NT2/D1 (cell line): ENCODE measurements at places on chromosomes 1 and 21.

GRCh38 chr1:55051621-55052020, 12.3 kb downstream of the PCSK9 start:
- no peak for DNase-seq

GRCh38 chr1:118827636-118828035, 160.5 kb downstream of the TBX15 start:
- no peak for DNase-seq

DNA sequence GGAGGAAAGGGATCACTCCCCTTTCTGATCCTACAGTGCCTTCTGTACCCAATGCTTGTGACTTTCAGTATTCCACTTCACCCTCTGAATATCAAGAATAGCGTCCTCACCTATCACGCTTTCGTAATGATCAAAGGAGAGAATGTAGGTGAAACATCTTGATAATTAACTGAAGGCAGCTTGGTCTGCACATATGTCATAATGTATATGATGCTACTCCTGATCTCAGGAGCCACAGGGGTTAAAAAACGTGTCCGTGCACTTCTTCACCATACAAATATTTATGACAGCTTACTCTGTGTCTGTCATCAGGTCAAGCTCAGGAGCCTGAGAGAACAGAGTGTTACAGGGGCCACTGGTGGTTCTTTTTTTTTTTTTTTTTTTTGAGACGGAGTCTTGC, 1.2 kb upstream of the PIK3C2B start:
- no peak for DNase-seq

DNA sequence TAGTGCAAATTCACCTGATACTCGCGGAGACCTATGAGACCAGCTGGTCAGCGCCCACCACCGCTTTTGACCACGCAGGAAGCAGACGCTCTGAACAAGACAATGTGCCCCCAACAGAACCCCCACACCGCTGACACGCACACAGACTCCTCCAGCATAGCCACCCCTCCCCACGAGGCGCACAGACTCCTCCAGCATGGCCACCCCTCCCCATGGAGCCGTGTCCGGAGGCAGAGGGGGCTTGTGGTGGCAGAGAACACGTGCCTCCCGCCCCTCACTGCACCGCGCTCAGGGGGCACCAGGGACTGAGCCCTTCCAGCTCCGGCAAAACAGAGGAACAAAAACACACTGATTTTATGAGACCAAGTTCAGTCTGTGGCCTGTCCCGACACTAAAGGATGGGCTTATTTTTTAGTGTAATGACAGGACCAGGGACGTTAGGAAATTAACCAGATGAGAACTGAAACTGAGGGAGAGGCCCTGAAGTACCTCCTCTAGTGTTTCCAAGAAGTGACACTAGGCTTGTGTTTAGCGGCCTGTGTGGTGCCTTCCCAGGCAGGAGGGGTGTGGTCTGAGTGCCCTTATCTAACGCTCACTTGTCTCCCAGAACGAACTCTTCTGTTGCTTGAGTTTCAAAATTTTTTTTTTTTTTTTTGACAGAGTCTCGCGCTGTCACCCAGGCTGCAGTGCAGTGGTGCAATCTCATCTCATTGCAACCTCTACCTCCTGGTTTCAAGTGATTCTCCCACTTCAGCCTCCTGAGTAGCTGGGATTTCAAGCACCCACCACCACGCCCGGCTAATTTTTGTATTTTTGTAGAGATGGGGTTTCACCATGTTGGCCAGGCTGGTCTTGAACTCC, 10.0 kb upstream of the AGPAT3 start:
- DNase-seq, result no peak

GRCh38 chr1:67339623-67340343, 32.1 kb downstream of the IL12RB2 start:
- DNase-seq, result no peak

- no peak for DNase-seq
These were observed 18.7 kb downstream of the PSMB4 start for GRCh38 chr1:151418081-151418480.

DNA sequence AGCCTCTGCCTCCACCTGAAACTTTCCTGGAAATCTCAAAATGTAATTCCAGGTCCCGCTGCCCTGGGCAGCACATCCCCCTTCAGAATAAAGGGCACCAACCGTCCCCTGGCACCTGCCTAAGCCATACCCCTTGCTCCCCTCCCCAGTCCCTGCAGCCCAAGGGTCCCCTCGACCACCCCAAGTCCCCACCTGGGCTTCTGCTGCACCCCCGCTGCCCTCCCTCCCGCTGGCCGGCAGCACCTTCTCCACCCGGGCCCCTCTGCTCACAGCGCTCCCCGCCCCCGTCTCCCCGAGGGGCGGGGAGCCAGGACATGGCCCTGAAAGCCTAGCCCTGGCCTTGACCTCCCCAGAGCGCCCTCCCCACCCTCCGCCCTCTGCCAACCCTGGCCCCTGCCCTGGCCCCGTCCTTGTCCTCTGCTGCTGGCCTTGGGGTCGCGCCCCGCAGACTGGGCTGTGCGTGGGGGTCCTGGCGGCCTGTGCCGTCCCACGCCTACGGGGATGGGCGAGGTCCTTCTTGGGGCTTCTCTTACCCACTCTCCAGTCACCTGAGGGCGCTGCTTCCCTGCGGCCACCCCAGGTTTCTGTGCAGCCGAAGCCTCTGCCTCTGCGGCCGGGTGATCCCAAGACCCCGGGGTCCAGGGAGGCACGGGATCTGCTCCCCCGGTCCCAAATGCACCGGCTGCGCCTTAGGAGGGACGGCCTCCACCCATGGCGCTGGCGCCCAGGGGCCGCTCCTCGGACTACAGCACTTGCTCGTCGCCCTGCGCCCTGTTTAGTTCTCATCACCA, 41.7 kb downstream of the WDR4 start:
- DNase-seq, result no peak

- no peak for DNase-seq
These were observed 128.4 kb downstream of the HIVEP3 start for GRCh38 chr1:41790351-41790750.

DNA sequence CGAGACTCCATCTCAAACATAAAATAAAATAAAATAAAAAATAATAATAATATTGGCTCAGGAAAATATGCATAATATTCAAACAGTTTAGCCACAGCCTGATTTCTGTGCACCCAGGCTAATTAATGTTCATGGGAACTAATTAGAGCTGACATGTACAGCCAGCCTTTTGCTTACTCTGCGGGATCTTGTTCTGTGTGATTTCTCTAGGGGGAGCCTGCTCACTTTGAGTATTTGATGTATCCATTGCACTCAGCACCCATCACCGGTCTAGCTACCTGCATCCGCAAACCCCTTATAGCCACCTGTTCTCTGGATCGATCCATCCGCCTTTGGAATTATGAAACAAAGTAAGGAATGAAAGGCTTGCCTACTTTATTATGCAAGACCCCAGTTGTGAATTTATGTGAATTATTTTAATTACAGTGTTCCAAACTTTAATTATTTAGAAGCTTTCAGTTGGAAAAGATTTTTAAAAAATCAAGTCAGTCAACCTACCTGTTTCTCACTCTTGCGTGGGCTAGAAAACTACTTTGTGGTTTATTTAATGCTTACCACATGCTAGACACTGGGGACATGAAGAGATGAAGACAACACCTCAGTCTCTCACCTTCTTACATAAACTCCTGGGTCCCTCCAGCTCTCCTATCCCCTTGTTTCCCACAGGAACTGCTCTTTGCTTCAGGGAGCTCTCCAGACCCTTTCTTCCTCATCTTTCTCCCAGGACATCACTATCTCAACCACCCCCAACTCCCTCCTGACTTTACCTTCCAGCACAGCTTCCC, 25.4 kb downstream of the CFAP57 start:
- DNase-seq, result no peak

- DNase-seq, result no peak
These were observed 50.7 kb upstream of the H6PD start for GRCh38 chr1:9183898-9184297.

DNA sequence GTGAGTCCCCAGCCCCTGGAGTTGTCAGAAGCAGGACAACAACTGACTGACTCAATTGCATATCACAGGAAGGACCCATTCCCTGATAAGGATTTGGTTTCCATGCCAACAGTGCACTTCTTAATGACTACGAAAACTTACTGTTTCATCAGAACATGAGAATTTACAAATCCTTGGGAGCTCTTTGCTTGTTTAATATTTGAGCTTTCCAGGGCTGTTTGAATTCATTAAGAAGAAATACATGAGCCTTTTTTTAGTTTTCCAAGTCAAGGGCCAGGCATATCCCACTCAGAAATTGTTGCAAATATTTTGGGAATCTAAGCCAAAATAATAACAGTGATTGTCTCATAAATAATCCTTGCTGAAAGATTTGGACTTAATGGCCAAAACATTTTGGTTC, 27.2 kb upstream of the COL24A1 start:
- no peak for DNase-seq

GRCh38 chr1:178607718-178608408, 95.0 kb downstream of the TEX35 start:
- DNase-seq, result no peak

GRCh38 chr1:12052008-12052573, 11.0 kb upstream of the TNFRSF8 start:
- no peak for DNase-seq

GRCh38 chr1:196910215-196910614, 22.4 kb downstream of the CFHR4 start:
- no peak for DNase-seq

GRCh38 chr1:14334336-14335176, 263.9 kb upstream of the KAZN start:
- no peak for DNase-seq
